Activated B cell treated with CpG ODN at 0.5 μM for 24 hours (primary cell): ENCODE measurements at places on chromosomes 7 and 10.

- no peak for DNase-seq
These were observed 27.8 kb upstream of the ITGB1 start for GRCh38 chr10:32985775-32986350.

GRCh38 chr10:52965509-52965908 is 192.9 kb upstream of the MBL2 start:
- DNase-seq = no peak

DNA sequence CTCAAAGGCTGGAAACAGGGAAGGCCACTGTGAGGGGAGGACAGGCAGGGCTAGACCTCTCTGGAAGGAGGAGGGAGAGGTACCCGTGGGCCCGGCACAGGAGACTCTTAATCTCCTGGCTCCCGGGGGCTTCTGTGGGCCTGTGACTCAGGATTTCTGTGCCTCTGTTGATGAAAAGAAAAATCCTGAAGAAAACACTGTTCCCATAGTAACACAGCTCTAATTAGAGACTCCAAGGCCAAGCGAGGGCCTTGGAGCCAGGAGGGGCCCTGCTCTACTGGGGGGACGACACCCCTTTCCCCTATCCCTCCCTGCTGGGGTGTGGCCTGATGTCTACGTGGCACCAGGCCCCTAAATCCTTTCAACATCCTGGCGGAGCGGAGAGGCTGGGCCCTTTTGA is 174.1 kb upstream of the TNRC18 start:
- no peak for DNase-seq

DNA sequence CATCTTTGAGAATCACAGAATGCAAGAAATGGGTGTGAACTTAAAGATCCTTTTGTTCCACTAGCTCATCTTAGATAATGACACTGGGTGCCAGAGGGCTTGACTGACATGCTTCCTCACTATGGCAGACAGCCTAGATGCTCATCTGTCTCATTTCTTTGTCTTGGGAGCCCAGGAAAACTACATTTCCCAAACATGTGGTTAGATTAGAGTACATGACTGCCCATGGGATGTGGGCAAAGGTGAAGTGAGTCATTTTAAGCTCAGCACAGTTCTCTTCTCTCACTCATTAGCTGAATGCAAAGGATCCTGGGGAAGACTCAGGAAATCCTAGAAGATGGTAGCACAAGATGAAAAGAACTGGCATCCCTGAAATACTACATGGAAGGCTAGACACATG is 32.5 kb upstream of the TBX20 start:
- no peak for DNase-seq

- DNase-seq = no peak
These were observed 69.8 kb downstream of the MAD1L1 start for GRCh38 chr7:2162959-2163358.

- no peak for DNase-seq
These were observed 338.0 kb upstream of the KIAA1217 start for GRCh38 chr10:23870651-23871610.

DNA sequence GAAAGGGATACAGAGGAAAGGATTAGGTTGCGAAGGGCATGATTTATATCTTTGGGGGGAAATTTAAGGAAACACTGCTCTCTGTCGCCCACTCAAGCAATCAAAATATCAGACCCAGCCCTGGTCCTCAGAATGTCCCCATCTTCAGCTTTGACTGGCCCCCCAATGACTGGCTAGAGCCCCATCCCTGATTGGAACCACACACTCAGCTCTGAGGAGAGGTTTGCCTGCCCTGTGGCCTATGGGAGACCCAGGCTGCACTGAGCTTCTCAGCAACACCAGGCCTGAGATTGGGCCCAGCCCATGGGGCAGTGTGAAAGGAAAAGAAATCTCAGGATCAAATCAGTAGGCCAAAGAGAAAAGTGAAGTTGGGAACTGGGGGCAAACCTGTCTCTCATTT is 69.5 kb downstream of the ADCYAP1R1 start:
- no peak for DNase-seq

GRCh38 chr10:30493609-30494530 is 59.9 kb downstream of the MAP3K8 start:
- DNase-seq = no peak

DNA sequence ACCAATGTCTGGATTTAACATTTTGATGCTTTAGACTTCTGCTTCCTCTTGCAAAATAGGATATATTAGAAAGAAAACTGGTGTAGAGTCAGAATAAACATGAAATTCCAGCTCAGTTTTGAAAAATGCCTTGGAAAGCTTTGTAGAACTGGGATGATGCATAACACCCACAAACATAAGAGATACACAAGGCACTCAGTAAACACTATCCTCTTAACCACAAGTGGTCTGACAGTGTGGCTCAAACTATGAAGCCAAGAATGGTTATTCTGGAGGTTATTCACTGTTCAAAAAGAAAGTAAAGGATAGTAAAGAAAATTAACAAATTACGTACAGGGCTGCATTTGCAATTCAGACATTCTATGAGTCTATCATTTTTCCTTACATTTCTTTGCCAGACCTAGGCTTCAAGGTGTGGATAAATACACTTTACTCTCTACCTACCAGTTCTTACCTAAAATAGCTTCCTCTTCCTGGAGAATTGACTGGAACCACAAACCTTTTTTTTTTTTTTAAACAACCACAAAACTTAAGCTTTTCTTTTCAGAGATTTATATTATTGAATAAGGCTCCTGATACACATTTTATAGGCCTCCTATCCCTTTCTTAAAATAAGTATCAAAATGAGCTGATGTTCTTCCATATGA is 9.0 kb upstream of the RSBN1L start:
- DNase-seq = no peak

DNA sequence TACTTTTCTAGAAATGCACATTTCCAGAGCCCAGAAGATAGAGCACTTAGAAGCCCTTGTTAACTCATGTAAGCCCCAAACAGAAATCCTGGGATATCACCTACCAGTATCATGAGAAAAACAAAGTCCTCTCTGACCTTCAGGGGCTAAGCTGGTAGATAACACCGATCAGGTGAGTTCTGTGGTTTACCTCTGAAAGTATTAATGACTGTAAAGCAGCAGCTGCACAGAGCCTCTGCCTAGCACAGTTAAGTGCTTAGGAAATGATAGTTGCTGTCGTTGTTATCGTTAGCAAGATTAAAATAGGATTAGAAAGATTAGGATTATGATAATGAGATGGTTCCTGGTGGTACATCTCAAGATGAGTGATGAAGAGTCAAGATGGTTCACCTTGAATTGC is 64.9 kb downstream of the PLXNA4 start:
- no peak for DNase-seq

GRCh38 chr7:15963206-15963605 is 276.7 kb upstream of the MEOX2 start:
- DNase-seq = no peak

DNA sequence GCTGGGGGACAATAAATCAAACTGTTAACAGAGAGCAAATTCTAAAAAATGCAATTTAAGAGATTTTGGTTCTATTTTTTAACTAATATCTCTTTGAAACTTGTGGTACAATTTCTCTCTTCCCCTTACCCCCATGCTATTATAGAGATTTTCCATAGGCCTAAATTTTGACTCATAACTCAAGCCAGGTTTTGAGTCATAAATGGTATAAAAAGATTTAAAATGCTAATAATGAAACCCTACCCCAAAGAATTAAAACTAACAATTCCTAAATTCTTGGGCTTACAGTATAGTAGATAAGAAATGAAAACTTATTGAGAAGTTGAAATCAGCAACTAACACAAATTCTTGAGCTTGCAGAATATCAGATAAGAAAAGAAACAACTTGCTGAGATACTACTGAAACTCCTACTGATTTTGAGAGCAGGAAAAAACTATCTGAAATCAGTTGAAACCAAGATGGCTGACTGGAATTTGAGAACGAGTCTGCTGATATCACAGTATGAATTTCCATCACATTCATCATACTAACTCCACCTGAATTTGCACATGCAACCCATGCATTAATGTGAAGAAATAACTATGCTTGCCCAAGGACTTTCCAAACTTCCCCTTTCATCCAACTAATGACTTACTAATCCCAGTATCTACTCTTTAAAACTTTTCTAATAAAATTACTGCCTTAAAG is 36.3 kb downstream of the POT1 start:
- no peak for DNase-seq

GRCh38 chr10:48819783-48820182 is 119.9 kb downstream of the LRRC18 start:
- DNase-seq = no peak

DNA sequence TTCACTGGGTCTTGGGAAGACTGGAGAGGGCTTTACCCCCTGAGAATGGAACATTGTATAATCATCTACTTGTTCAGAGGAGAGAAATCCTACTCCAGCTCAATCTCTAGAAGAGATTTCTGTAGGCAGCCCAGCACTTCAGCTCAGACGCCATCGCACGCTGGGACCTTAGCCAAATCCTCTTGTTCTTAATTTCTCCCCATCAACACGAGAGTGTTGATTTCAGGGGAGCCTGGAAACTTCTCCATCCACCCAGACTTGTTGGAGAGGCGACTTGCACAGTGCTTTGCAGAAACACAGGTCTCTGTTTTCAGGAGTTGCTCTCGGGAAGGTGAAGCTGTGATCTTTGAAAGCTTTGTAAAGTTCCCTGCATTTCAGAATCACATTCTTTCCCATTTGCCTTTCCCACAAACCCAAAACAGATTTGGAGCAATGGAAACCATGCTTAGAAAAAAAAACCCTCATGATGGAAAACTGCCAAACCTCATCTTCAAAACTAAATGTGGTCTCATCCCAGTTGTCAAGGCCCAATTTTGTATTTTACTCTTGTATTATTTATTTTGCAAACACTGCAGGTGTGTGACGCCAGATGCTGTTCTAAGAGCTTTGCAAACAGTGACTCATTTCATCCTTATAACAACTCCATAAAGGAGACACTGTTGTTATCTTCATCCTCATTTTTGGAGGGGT is 60.9 kb downstream of the CALML3 start:
- no peak for DNase-seq
